AG10803 (cell line): ENCODE measurements at places on chromosomes 7 and 10.

GRCh38 chr7:76231583-76231982 is 29.9 kb downstream of the SRRM3 start:
- no peak for DNase-seq

DNA sequence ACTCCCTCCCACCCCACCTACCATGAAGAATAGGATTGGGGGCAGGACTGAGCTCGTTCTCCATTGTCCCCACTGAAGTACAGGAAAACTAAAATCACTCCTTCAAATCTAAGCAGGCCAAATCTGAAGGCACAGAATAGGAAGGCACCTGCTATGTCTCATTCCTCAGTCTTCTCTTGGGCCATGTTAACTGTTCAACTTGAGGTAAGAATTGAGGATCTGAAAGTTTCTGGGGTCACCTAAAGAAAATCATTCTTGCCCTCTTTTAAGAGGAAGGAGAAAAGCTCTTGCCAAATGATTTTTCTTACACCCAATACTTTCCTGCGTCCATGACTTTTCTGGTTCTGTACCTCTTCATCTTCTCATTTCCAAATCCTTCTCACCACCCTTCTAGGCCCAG is 4.9 kb downstream of the CPN1 start:
- DNase-seq: no peak

DNA sequence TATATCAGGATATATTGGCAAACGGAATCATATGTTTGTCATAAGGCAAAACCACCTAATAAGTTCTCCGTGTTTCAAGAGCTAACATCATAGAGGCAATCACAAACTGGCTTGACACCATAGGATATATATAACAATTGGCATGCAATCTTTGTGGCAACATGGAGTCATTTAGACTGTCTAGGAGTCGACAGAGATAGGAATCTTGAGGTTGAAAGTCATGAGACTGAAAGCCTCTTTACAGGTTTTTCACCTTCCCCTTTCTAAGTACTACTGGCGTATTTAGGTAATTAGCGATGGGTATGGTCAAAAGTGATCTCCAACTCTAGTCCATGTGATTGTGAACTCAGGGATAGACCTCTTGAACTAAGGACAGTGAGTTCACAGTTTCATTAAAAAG is 63.7 kb downstream of the THSD7A start:
- no peak for DNase-seq

- peak; percentile 6 for DNase-seq
Measured at GRCh38 chr10:51403521-51403920, 295.9 kb downstream of the CSTF2T start.

- no peak for DNase-seq
Measured at GRCh38 chr10:131726967-131727366, 173.8 kb upstream of the PPP2R2D start.

DNA sequence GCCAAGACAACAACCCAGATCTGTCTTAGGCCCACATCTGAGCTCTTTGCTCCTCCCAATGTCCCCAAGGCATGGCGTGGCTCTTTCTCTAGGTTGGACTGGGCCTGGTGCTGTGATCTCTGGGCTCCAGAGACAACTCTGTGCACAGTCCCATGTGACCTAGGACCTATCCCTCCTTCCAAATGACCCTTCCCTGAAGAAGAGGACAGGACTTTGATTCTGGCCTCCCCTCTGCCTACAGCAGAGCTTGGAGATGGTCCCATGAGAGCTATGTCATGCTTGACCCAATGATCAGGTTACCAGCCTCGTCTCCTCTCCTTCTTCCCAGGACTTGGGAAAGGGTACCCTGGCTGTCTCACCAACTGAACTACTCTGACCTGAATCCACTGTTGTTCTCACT is 296.3 kb upstream of the GALNT17 start:
- DNase-seq: no peak

DNA sequence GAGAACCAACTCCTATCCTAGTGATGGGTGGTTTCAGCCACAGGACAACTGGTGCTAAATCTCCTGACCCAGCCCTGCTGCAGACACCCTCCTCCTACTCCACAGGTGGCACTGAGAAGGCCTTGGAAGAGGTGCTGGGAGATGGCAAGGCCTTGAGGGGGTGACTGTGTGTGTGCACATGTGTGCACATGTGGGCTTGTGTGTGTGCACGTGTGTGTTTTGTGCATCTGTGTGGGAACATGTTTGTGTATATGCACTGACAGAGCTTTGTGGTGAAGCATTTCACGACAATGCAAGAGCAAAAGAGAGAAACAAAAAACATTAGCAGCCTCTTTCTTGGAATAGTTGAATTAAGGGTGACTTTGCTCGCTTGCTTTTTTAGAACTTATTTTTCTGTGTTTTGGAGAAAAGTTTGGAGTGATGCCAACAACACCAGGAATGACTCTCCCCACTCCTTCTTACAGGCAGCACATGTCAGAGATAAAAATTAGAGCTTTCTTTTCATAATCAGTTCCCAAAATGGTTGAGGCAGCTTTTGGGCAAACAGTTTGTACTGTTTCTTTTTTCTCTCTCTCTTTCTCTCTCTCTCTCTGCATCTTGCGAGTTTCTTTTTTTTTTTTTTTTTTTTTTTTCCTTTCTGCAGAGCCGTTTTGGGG is 69.5 kb downstream of the SEC61G start:
- no peak for DNase-seq

- peak; percentile 80 for DNase-seq
Measured at GRCh38 chr7:135790371-135790977, 41.9 kb upstream of the FAM180A start.

DNA sequence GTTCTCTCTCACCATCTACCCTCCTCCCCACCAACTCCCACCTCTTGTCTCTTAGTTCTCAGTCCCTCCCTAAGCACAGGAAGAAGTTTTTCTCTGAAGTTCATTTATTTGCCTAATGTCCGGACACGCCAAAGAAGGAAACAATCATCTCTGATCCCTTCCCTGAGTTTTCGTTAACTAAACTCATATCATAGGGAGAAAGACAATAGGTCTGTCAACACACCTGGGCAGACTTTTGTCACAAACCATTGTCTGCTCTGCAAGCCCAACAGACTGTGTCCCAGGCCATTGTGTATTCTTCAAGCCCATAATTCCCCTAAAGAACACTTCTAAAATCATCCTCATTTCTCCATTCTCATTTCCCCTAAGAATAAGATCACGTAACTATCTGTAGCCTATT is 691.0 kb upstream of the MBL2 start:
- no peak for DNase-seq

GRCh38 chr10:65675236-65675635 is 1250.6 kb upstream of the LRRTM3 start:
- DNase-seq: no peak

GRCh38 chr10:24894728-24895127 is 57.7 kb downstream of the PRTFDC1 start:
- no peak for DNase-seq

GRCh38 chr7:27869056-27869455 is 129.1 kb downstream of the TAX1BP1 start:
- no peak for DNase-seq

DNA sequence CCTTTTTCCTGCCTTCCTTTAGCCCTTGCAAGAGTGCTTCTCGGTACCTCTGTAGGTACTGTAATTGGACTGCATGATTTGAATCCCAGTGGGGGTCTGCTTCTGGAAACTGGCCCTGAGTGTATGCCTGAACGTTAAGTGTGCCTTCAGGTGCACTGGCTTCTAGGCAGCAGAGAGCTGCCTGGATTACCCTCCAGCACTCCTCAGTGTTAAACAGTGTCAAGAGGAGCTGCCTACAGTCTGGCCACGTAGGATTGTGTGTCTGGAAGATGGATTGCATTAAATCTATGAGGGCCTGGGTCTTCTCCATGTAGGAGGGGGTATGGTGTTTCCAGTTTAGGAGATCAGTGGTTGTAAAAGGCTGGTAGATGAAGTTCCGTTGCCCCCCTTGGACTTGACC is 103.7 kb downstream of the TRIM24 start:
- no peak for DNase-seq

DNA sequence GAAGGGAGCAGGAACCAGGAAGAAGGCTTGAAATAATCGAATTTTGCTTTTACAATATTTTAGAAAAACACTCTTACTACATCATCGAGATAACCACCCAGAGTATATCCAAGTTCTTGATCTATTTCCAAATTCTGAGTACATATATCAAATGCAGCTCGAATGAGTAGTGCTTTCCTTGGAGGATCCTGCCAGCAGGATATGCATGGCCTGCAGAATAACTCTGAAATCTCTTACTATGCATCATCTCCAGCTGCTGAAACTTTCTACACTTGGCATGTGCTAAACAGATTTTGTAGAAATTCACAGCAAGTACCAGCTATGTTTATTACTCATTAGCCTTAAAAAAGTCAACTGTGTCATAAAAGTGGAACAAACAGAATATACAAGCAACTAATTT is 44.0 kb upstream of the ANK3 start:
- peak; percentile 88 for DNase-seq

DNA sequence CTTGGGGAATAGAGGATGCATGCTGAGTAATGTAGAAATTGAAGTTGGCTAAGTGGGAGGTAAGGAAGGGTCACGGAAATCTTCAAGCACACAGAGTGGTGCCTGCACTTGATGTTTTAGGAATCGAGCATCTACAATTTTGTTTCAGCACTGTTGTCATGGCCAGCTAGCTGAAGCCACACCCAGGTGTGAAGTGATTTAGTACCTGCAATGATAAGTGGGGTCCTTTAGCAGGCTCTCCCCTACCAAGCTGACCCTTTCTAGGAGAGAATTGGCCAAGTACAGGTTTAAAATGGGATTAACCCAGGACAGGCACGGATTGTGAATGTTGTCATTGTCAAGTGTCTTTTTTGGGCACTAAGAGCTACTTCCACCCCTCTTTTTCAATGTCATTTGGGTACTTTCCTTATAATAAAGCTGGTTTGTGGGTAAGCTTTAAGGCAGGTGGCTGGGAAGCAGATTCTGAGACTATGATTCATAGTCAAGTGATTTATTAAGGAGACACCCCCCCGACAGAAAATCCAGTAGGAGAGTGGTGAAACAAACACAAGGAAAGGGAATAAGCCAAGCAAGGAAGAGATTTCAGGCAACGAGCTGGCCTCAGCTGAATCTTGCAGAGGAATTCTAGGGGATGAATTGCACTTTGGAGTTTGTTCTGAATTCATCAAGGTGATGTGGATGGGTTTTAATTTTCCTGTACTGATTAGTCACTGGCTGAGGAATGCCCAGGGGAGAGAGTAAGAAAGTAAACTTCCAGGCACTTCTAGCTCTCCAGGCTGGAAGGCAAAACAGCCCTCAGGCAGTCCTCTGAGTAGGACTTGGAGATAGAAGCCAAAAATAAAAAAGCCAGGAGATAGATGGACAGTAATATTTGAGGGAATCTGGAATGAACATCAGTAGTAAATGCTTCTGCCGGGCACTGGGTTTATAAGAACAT is 1128.4 kb downstream of the SORCS3 start:
- DNase-seq: no peak

DNA sequence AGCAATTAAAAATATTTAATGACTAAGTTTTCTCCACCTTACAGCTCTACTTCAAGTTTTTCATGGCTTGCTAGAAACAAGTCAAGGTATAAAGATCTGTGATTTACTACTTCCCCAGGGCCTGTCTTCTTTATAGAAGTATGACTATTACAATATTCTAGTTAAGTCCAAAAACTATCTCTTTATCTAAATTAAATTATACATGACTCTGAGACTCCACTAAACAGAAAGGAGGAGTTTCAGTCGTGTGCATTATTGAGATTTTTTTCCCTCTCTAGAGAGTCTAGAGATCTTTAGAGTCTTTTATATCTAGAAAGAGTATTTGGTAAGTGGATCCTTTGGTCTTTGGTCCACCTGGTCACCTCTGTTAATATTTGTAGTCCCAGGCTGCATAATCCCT is 100.7 kb downstream of the SEMA3E start:
- DNase-seq: no peak

DNA sequence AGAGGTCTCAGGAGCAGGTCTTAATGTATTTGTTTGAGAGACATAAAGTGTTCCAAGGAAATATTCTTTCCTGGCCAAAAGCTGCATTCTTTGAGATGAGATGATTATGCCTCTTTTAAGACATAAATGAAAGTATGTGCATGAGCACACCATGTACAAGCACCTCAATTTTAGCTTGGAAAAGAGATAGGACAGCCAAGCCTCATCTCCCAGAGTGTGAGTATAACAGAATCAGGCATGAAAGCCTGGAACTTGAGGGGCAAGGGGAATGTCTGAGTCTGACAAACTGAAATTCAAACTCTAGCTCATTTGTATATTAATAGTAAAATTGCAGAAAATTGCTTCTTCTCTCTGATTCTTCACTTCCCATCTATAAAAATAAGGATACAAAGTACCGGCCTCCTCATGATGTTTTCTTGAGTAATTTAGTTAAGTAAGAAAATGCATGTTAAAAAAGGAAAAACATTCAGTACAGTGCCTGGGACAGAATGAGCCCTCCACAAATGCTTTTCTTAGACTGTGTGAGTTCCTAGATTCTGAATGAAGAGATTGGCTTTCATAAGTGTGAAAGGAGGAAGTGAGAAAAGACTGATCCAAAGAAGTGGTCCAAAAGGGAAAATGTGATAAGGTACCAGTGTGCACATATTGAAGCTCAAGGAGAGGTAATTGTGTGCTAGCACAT is 1260.9 kb upstream of the SORCS1 start:
- no peak for DNase-seq

- DNase-seq: no peak
Measured at GRCh38 chr7:7745258-7745657, 26.9 kb upstream of the RPA3 start.

DNA sequence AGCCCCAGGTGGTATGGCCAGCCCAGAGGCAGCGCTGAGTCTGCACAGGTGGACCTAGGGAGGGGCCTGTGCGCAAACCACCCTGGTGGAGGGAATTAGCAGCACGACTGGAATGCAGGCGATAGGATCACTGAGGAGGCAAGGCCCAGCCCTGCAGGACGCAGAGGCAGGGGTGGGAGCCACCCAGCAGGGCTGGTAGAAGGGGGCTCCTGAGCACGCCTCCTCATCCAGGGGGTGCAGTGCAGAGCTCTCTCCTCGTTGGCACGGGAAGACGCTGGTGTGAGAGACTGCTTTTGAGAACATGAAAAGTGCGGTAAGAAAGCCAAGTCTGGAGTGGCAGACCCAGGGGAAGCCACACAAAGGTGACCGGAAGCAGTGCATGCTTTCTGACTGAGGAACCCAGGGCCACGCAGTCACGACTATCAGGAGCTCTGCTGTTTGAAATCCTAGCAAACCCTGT is 6.0 kb downstream of the FXYD4 start:
- DNase-seq: no peak

DNA sequence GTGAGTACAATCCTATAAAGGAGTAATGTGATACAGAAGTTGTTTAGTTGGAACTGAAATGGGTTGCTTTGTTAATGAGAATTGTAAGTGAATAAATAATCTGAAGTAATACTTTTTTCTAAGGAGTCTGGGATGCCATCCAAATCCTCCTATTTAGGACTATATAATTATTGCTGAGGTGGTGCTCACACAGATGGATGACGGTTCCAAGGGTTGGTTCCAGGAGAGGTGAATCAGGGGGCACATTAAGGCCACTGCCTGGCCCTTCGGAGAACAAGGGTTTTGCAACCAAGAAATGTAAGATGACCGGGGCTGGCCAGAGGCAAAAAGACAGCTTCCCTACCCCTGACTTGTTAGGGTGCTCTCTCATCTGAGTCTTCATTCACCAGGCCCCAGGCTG is 352.7 kb downstream of the PHTF2 start:
- peak; percentile 88 for DNase-seq

- no peak for DNase-seq
Measured at GRCh38 chr7:147635288-147635687, 955.3 kb upstream of the C7orf33 start.
